ENCODE measurements at places on chromosomes 7 and 10. TPM values are rescaled to one million over a fixed set of nuclear protein-coding genes. Genes with fewer than 3 reads are reported as not detected.

Gene NRG3
- total RNA-seq = not detected

Gene AKR1C4
- total RNA-seq = 0.18 TPM

Gene ZPBP
- not detected for total RNA-seq

Gene HTR5A
- total RNA-seq = not detected

Gene ARID5B
- 2.6 TPM for total RNA-seq

Gene SNX8
- 136 TPM for total RNA-seq

Gene KCND2
- not detected for total RNA-seq

Gene EPO
- total RNA-seq = not detected

Measured in A549 treated with dexamethasone at 1 μM for 4 hours (cell line).